ENCODE measurements at places on chromosomes 12 and 14.

GRCh38 chr14:20774258-20774824, 6.1 kb downstream of the EDDM3B start:
- no peak for DNase-seq

- DNase-seq = no peak
Observed at GRCh38 chr12:18258929-18259328, 2.4 kb upstream of the PIK3C2G start.

GRCh38 chr12:46459861-46460545, 87.4 kb upstream of the SLC38A2 start:
- DNase-seq = no peak

DNA sequence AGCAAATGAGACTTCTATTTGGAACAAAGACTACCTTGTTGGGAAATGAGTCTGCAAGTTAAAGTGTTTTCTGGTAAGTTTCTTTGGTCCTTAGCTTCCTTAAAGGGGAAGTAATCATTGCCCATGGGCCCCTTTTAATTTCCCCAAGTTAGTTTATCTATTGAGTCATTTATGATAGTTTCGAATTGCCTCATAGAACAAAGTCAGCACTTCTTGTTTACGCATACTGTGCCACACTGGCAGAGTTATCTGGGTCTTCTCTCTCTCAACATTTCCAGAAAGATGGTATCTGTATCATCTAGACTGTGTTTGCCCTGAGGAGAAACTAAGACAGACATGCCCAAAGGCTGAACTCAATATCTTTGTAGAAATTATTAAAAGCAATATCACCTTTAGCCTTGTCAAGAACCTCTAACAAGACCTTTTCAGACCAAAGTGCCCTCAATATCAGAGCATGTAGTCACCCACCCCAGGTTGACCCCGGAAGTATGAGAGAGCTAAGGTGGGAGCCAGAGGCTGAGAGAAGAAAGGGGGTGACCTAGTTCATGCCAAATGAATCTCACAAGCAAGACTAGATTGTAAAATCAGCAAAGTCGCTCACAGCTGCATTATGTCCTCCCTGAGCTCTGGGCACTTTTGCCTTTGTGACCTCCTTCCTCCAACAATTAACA, 40.0 kb downstream of the GPR65 start:
- DNase-seq = no peak

DNA sequence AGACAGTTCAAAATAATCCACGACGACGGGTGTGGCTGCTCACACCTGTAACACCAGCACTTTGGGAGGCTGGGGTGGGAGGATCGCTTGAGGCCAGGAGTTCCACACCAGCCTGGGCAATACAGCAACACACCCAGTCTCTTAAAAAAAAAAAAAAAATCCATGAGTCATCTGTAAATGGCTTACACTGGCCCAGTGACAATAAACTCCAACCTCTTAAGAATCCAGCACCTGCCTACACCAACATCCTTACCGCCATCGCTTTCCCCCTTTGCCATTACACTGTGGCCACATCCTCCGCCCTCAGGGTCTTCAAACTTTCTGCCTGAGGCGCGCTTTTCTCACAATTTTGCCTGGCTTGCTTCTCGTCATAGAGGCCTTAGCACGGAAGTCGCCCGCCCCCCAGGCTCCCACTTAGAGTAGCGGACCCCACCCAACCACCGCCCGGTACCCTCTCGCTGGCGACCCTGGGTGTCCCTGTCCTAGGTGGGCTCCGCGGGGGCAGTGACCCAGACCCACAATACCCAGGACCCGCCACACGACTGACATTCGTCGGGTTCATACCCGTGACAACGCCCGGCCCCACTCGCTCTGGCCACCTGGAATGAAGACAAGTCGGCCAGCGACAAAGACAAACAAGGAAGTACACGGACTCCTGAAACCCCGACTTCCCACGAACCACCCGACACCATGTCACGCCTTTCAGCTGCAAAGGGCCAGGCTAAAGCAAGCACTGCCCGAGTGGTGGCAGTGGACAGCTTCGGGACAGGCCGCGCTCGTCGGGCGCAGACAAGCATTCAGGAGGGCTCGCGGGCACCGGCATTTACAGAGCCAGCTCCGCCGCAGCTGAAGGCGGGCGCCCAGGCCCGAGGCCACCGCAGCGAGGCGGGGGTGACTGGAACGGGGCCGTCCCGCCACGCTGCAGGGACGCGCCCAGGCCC, 636 bp downstream of the GOLGA3 start:
- peak; percentile 36 for DNase-seq

DNA sequence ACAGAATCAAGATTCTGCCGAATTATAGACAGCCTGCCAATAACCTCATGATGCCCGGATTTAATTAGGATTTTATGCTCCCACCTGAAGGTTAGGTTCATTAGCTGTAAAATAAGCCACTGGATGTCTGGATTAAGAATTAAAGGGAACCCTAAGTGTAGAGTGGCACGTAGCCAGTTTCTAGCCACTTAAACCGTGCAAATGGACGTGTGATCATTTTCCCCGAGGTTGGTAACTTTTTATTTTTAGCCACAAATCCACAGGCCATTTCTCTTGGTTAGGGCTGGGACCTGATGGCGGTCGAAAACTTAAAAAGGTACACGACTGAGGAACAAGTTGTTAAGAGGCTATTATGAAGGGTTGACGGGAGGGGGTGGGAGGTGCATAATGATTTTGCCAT, 127.3 kb upstream of the TMPO start:
- no peak for DNase-seq

GRCh38 chr12:107439026-107439738, 246.4 kb upstream of the PWP1 start:
- no peak for DNase-seq

GRCh38 chr12:69969011-69969410, 144.0 kb downstream of the MYRFL start:
- no peak for DNase-seq

- DNase-seq = no peak
Observed at GRCh38 chr12:24728366-24728765, 220.5 kb downstream of the BCAT1 start.

DNA sequence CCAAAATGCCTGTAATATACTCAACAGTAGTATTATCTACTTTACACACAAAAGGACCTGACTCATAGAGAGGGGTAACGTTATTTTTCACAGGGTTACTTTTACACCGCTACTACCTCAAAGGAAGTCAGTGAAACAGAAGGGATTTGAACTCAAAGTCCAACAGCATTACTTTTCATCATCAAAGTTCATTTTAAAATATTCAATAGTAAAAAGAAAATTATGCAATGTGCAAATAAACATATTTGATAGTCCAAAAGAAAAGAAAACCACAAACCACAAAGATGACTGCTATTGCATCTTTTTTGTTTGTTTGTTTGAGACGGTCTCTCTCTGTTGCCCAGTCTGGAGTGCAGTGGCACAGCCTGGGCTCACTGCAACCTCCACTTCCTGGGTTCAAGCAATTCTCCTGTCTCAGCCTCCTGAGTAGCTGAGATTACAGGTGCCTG, 15.5 kb downstream of the KIF21A start:
- no peak for DNase-seq

- DNase-seq = no peak
Observed at GRCh38 chr14:91366749-91367148, 50.9 kb downstream of the CCDC88C start.

- no peak for DNase-seq
Observed at GRCh38 chr14:36791402-36791801, 129.7 kb downstream of the PAX9 start.

DNA sequence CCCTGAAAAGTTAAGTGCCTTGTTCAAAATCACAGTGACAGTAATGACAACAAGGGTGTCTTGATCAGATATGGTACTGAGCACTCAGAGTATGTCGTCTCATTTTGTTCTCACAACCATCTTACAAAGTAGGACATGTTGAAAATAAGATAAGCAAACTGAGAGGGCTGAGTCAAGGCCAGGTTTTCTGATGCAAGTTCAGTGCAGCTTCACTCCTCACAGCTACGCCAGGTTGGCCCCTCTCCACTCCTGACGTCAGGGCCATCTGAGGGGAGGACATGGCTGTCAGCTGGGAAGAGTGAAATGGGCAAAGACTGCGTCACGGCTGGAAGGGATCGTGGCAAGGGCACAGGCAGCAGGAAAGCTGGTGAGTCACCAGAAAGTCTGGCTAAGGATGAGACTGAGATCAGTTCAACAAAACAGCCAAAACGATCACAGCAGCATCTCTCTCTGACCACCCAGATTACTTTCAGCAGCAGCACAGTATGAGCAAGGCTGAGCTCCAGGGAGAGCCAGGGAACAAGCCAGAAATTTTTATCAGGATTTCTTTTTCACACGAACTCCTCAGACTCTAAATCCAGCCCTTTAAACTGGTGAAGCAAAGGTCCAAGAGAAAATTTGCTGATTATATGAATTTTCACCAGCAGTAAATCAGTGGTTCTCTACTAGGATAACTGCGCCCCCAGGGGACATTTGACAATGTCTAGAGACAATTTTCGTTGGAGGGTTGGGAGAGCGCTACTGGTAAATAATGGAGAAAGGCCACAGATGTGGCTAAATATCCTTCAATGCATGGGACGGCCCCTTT, 297.9 kb upstream of the AMIGO2 start:
- DNase-seq = peak; percentile 99

GRCh38 chr14:33307691-33308251, 369.1 kb downstream of the NPAS3 start:
- DNase-seq = peak; percentile 47

DNA sequence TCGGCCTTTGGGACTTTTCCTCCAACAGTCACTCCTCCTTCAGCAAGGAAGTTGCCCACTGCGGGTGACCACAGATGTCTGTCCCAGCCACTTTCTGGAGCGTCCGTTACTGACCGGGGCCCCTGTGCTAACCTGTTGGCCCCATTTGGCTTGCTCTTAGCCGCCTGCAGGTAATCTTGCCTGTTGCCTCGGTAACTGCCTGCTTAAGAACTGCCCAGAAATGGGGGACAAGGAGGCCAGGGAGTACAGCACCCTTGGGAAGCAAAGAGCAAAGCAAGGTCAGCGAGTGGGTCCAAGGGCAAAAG, 338.8 kb upstream of the SFSWAP start:
- DNase-seq = no peak

GRCh38 chr12:109308534-109309380, at the start of gene FOXN4:
FOXN4 (minus strand) TSS chr12:109309284; CDS start chr12:109308321, 963 bp downstream.
- DNase-seq = no peak

DNA sequence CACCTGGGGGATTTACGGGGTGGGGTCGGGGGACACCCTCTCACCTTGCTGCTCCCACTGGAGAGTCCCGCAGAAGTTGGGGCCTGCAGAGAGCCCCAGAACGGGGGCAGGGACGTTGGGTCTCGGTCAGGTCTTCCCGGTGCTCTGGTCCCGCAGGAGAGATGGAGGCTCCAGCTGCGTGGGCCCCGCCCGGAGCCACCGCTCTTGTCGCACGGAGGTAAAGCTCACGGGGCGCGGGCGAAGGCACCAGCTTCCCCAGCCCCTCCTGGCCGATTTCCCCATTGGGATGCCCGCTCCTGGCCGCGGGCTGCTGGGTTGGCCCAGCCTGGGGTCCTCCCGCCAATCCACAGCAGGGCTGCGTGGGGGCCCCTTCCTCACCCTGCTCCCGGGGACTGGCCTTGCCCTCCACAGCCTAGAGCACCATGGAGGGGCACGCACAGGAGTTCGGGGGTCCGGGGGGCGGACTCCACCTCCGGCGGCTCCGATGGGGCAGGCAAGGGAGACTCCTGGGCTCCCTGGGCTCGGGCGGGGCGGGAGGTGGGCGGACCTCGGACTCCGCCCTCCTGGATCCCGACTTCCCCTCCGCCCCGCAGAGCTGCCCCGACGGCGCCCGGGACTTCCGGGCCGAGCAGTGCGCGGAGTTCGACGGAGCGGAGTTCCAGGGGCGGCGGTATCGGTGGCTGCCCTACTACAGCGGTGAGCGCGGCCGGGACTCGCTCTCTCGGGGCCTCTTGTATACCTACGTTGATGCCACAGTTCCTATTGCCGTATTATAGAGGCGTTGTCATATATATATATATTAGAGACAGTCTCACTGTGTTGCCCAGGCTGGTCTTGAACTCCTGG, 8.4 kb downstream of the PAPLN start:
- DNase-seq = no peak

GRCh38 chr12:57112492-57113294, 1.5 kb upstream of the STAT6 start:
- no peak for DNase-seq

DNA sequence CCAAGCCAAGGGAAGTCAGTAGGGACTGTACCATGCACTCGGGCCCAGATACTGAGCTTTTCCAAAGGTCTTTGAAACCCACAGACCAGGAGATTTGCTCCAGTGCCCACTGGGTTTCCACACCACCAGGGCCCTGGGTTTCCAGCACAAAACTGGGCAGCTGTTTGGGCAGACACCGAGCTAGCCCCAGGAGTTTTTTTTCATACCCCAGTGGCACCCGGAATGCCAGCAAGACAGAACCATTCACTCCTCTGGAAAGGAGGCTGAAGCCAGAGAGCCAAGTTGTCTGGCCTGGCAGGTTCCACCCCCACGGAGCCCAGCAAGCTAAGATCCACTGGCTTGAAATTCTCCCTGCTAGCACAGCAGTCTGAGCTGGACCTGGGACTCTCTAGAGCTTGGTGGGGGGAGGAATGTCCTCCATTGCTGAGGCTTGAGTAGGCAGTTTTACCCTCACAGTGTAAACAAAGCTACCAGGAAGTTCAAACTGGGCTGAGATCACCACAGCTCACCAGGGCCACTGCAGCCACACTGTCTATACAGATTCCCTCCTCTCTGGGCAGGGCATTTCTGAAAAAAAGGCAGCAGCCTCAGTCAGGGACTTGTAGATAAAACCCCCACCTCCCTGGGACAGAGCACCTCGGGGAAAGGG, 793.7 kb downstream of the RPS29 start:
- no peak for DNase-seq

GRCh38 chr12:92582893-92583292, 119.9 kb upstream of the PLEKHG7 start:
- no peak for DNase-seq

DNA sequence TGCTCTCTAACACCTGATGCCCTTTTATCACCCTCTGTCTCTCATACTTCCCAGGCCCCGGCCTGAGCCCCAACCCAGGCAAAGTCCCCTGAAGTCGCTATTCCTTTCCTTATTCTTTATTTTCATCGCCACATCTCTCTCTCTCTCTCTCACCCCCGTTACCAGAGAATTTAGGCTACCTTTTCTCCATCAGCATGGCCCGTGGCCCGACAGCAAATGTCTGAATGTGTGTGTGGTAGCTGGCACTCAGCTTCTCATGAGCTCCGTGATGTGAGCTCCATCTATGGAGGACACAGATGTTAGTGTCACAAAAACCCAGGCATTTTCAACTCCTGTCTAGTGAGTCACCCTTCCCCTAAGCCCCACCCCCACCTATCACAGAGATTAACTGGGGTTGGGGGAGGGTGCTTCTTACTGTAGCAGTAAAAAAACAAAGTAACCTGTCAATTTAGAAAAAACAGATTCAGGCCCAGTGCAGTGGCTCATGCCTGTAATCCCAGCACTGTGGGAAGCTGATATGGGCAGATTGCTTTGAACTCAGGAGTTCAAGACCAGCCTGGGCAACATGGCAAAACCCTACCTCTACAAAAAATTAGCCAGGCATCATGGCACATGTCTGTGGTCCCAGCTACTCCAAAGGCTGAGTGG, 53.8 kb downstream of the VCPKMT start:
- DNase-seq = peak; percentile 42

GRCh38 chr14:55846826-55847446, 266.9 kb downstream of the KTN1 start:
- DNase-seq = peak; percentile 30

All from skeletal muscle cell (primary cell).